ENCODE measurements at places on chromosomes 12 and 14.

- no peak for DNase-seq
These were observed 33.9 kb upstream of the LTBP2 start for GRCh38 chr14:74645756-74646470.

DNA sequence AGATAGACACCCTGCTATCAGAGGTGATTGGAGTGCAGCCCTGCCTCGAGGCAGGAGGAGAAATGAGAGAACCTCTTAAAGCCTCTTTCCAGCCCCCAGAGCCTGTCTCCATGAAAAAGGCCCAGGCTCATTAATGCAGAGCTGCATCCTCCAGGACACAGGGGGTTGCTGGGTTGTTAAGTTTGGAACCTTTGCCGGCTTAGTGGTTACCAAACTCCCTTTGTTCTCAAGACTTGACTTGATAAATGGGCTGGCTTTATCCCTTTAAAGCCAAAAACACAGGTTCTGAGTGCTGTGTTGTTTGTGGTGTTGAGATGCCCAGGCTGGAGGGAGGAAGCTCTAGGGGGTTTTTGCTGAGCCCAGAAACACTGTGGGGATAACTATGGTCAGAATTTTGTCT lies 71.0 kb downstream of the DAD1 start:
- DNase-seq: no peak

GRCh38 chr14:97695456-97695981 lies 898.3 kb downstream of the VRK1 start:
- no peak for DNase-seq

GRCh38 chr12:79114896-79115295 lies 250.3 kb downstream of the SYT1 start:
- DNase-seq: no peak

DNA sequence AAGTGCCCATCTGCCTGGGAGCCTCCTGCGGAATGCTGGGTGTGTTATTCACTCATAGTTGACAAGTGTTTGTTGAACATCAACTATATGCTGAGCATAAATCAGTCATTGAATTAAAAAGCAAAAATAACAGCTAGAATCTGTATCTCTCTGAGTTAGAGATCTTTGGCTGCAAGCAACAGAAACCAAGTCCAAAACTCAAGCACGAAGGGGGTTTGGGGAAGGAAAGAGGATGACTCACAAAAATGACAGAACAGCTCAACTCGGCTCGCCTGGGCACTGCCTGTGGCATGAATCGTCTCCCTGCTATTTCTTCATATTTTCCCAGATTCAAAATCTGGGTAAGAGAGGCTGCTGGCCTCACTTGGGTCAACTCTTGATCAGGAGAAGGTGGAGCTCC lies 72.6 kb upstream of the NCOR2 start:
- no peak for DNase-seq

DNA sequence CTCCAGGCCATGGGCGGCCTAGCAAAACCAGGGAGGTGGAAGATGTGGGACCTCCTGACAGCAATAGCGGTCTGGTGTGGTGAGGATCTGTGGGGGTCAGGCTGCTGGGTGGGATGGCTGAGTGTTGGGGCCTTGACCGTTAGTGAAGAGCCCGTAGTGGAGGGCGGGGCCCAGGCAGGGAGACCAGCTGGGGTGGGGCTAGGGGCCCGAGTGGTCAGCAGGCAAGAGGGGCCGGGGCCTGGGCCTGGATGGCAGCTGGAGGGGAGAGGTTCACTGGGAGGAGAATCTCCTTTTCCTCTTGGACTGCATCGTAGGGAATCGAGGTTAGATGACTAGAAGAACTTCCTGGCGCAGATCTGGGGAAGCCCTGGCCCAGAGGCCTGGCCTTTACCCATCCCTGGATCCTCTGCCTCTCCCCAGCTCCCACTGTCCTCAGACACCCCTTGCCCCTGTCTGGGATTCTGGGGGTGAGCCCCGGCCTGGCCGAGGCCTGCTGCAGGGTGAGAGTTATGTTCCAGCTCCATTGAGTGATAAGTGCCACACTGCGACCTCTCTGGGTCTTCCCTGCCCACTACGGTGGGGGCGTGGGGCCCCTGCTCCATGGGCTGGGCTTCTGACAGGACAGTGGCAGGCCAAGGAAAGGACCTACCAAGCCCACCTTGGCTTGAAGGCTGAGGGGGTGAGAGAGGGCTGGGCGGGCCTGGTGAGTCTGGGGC lies 47.1 kb downstream of the KRT80 start:
- no peak for DNase-seq

DNA sequence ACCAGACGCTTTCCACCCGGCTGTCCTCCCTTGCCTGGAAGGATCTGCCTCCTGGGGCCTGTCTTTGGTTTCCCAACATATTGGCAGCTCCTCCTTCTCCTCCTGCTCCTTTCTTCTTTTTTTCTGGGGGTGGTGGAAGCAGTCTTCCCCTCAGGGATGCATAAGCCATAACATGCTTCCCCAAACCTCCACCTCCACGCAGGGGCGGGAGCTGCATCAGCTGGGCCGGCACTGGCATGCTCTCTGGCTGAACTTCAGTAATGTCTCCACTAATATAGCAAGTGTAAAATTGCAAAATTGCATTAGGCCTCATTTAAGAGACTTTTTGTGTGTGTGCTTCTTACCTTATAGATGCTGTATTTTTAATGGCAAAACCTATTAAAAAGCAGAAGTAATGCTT lies 58.6 kb downstream of the GLT1D1 start:
- no peak for DNase-seq

GRCh38 chr14:104149617-104150135 lies 11.3 kb downstream of the KIF26A start:
- DNase-seq: no peak

DNA sequence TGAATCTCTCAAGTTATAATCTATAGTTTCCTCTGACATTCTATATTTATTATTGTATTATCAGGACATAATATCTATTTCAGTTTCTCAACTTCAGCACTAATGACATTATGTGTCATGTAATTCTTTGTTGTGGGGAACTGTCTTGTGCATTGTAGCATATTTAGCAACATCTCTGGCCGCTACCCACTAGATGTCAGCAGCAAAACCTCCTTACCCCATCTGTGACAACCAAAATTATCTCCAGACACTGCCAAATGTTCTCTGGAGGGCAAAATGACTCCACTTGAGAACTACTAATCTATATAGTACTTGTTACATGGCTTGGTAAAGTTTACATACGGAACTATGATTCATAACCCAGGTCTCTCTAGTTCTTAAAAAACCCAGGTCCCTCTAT lies 110.2 kb downstream of the RASSF9 start:
- no peak for DNase-seq

DNA sequence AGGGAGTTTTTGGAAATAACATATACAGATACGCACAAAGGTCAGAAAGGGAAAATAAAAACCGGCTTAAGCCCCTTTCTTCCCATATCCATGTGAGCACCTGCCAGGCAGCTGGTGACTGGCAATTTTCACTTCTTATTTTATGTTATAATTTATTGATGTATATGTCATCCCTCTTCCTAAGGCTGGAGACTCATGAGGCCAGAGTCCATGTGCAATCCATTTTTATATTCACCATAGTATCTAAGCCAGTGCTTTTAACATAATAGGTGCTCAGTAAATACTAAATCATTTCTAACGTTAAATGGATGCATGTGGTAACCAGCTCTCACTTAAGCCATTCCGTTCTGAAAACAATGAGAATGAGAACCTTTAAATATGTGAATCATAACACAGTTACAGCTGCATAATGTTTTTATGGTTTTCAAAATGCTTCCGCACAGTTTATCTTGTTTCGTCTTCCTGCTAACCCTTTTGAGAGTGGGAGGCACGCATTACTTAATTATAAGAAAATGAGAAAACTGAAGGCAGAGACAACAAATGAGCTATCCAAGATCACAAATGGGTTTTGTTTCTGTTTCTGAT lies 178.3 kb downstream of the CACNA1C start:
- no peak for DNase-seq

GRCh38 chr14:22155571-22155970 lies 433.5 kb downstream of the DAD1 start:
- no peak for DNase-seq

GRCh38 chr14:105149146-105149781 lies 19.3 kb downstream of the JAG2 start:
- no peak for DNase-seq

GRCh38 chr14:100022772-100023451 lies 42.3 kb upstream of the EVL start:
- DNase-seq: no peak

DNA sequence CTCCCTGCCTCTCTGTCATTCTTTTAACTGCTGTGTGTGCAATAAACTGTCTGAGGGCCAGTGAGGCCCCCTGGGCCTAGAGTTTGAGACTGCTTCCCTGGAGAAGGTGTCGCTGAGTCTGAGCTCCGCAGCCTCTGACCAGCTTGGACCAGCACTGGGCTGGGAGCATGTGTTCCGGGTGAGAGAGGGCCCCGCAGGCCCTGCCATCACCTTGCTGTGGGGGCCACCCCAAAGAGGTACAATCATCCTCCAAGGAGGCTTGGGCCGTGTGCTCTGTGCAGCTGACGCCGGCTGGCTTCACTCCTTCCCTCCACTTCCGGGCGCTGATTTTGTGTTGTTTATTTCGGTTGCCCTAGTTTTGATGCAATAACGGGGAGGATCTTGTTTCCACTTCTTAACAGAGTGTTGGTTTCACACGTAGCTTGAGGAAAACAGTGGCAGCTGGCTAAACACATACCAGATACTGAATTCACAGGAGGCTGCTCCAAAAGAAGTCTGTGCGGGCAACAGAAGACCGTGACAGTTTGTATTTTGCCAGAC lies 121.6 kb downstream of the TMEM132C start:
- no peak for DNase-seq

DNA sequence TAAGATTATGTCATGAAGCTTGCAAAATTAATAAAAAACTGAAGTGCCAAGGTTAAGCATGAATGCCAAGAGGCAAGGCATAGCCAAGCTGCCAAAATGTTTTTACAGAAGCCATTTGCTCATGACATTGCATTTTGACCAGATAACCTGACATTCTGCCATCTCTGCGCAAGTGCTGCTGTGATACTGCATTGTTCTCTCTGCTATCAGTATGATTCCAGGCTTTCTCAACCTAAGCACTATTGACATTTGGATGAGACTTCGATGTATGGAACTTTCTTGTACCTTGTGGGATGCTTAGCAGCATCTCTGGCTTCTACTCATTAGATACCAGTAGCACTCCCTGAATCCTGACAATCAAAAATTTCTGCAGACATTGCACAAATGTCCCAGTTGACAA lies 139.2 kb downstream of the RASSF9 start:
- no peak for DNase-seq

DNA sequence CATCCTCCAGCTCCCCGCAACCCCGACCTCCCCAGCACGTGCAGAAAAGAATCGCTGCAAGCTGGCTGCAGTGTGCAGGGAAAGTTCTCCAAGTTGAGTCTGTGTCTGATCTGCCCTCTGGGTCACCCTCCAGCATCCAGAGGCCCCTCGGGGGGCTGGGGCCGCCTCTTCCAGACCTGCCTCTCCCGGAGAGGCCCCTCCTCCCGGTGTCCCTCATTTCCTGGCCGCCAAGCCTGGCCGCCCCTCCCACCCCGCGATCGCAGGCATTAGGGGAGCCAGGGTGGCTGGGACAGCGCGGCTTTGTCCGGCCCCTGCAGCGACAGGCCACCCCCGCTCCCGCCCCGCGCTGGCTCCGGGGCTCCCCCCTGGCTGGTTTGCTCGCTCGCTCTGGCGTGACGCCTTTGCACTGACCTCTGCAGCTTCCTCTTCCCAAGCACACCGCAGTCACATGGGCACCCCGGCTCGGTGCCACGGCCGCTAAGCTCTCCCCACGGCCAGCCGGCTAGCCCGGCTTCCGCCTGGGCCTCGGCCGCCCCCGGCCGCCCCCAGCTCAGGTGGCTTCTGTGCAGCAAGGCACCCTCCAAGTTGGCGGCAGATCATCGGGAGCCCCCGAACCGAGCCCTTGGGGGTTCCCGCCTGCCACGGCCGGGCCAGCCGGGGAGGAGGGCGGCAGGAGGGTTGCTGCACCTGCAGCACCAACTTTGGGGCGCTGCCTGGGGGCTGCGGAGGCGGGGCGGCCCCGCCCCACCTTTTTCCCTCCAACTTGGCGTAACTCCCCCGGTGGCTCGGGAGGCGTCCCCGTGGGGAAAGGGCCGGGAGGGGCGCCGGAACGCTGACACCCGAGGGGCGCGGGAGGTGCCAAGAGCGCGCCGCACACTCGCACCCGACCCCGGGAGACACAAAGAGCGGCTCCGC lies 43.7 kb downstream of the KDM2B start:
- peak; percentile 66 for DNase-seq
